ENCODE measurements at places on chromosomes 13 and 19. TPM values are rescaled to one million over a fixed set of nuclear protein-coding genes. Genes with fewer than 3 reads are reported as not detected.

Gene LHB
- total RNA-seq, result not detected

Gene ELSPBP1
- not detected for total RNA-seq

Gene NLRP4
- total RNA-seq, result not detected

Gene LIG4
- total RNA-seq, result 9.9 TPM

Gene RGCC
- 18.8 TPM for total RNA-seq

Gene OR7A5
- total RNA-seq, result not detected

Gene ZNF415
- total RNA-seq, result 32.5 TPM

Gene OR7D2
- total RNA-seq, result not detected

Gene PSG7
- total RNA-seq, result not detected

Gene UBAC2
- 31.8 TPM for total RNA-seq

Gene SMIM17
- total RNA-seq, result not detected

Gene ZNF571
- 2.6 TPM for total RNA-seq

Gene LSR
- 4.4 TPM for total RNA-seq

Gene CGB7
- not detected for total RNA-seq

Gene SPRY2
- 30.0 TPM for total RNA-seq

Gene ARL11
- 0.45 TPM for total RNA-seq

Gene PGLYRP1
- total RNA-seq, result 0.81 TPM

Gene SIAH3
- total RNA-seq, result 0.05 TPM

Gene ZNF616
- total RNA-seq, result 7.3 TPM

Gene CCDC169
- total RNA-seq, result 0.44 TPM

Gene CEACAM20
- not detected for total RNA-seq

Gene NLRP11
- total RNA-seq, result not detected

Gene KLK15
- not detected for total RNA-seq

Gene IGFL2
- not detected for total RNA-seq

Gene DAND5
- total RNA-seq, result 8.3 TPM

Gene LHFPL6
- 59.4 TPM for total RNA-seq

Gene B3GLCT
- 14.5 TPM for total RNA-seq

Gene SHD
- 0.37 TPM for total RNA-seq

Gene CABP5
- not detected for total RNA-seq

Gene BEST2
- not detected for total RNA-seq

Gene FGF21
- not detected for total RNA-seq

Gene PLK5
- not detected for total RNA-seq

Gene ZNF540
- total RNA-seq, result 3.8 TPM

Gene CYP4F11
- total RNA-seq, result 0.23 TPM

Gene PLVAP
- total RNA-seq, result 56.0 TPM

Gene LPAR2
- 0.70 TPM for total RNA-seq

Gene CD209
- 2.8 TPM for total RNA-seq

Gene KLC3
- not detected for total RNA-seq

Gene TUBA3C
- 0.20 TPM for total RNA-seq

Gene ZNF738
- total RNA-seq, result 1.6 TPM

Gene METTL21C
- total RNA-seq, result not detected

Gene RNF113B
- not detected for total RNA-seq

Measured in heart right ventricle (tissue), 16 donors.